ENCODE measurements at places on chromosomes 3 and 15.

- no peak for DNase-seq
Observed at GRCh38 chr3:78908236-78908635, 859.6 kb downstream of the ROBO1 start.

DNA sequence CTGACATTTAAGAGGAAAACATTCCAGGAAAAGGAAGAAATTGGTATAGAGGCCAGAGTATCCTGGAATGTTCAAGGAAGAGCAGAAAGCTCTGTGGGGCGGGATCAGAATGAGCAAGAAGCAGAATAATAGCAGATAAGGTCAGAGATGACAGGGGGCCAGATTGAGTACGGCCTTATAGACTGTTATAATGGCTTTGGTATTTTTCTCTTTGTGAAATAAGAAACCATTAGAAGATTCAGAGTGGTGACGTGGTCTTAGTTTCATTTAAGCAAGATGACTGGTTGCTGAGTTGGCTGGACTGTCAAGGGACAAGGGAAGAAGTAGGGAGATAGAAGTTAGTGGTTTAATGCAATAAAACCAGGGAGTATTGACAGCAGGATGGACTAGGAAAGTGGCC is 218.3 kb upstream of the SOX2 start:
- no peak for DNase-seq

- no peak for DNase-seq
Observed at GRCh38 chr15:100784493-100785180, 95.0 kb upstream of the ALDH1A3 start.

GRCh38 chr15:80695099-80695910 is at the start of gene ABHD17C:
ABHD17C (plus strand) TSS chr15:80695310; CDS start chr15:80695430, 120 bp downstream.
- peak; percentile 74 for DNase-seq

DNA sequence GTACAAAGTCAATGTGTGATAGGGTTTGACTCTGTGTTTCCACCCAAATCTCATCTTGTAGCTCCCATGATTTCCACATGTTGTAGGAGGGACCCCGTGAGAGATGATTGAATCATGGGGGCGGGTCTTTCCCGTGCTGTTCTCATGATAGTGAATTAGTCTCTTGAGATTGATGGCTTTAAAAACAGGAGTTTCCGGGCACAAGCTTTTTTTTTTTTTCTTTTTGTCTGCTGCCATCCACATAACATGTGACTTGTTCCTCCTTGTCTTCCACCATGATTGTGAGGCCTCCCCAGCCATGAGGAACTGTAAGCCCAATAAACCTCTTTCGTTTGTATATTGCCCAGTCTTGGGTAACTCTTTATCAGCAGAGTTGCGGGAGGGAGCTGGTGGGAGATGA is 259.6 kb downstream of the TUSC7 start:
- DNase-seq = no peak

- peak; percentile 73 for DNase-seq
Observed at GRCh38 chr3:152269056-152269830, 514 bp downstream of the MBNL1 start.

GRCh38 chr3:85706130-85706529 is 747.3 kb downstream of the CADM2 start:
- DNase-seq = no peak

- no peak for DNase-seq
Observed at GRCh38 chr15:44596511-44597010, 59.6 kb downstream of the EIF3J start.

DNA sequence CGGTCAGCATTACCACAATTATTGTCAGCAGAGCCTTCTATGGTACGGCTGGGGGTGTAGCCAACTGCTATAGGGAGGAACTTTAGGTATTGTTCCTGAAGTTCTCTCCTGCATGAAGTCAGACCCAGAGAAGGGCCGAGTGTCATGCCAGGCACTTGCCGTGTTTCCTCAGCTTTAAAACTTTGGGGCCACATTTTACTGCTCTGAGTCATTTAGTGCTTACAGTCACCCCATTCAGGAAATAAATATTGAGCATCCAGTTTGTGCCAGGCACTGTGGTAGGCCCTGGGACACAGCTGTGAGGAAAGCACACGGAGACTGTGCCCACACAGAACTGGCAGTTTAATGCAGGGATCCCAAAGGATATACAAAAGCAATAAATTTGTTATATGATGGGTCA is 54.5 kb upstream of the APEH start:
- no peak for DNase-seq

GRCh38 chr3:61177450-61177849 is 73.8 kb downstream of the FHIT start:
- DNase-seq = no peak

GRCh38 chr3:58305882-58306711 is at the start of the genes HTD2 and RPP14:
HTD2 (plus strand) TSS chr3:58306520; CDS start chr3:58317614, 11,094 bp downstream.
RPP14 (plus strand) TSS chr3:58306245; CDS start chr3:58310330, 4,085 bp downstream.
- peak; percentile 99 for DNase-seq

DNA sequence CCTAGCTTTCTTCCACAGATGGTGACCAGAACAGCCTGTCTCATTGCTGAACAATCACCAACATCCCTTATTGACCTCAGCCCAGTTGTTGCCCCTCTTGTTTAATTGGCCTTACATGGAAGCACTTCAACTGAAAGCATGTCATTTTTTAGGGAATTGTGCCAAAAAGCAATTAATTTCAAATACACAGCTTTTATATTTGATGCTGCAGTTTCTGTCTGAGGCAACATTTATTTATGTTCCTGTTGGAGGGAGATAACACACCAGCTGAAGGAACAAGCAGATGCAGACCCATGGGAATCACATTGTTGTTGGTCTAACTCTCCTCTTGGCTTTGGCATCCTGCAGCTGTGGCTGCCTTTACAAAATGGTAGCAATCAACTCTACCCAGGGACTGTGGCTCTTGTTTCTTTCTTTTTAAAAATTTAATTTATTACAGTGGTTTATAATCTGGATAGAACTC is 498.1 kb upstream of the RGMA start:
- DNase-seq = no peak

DNA sequence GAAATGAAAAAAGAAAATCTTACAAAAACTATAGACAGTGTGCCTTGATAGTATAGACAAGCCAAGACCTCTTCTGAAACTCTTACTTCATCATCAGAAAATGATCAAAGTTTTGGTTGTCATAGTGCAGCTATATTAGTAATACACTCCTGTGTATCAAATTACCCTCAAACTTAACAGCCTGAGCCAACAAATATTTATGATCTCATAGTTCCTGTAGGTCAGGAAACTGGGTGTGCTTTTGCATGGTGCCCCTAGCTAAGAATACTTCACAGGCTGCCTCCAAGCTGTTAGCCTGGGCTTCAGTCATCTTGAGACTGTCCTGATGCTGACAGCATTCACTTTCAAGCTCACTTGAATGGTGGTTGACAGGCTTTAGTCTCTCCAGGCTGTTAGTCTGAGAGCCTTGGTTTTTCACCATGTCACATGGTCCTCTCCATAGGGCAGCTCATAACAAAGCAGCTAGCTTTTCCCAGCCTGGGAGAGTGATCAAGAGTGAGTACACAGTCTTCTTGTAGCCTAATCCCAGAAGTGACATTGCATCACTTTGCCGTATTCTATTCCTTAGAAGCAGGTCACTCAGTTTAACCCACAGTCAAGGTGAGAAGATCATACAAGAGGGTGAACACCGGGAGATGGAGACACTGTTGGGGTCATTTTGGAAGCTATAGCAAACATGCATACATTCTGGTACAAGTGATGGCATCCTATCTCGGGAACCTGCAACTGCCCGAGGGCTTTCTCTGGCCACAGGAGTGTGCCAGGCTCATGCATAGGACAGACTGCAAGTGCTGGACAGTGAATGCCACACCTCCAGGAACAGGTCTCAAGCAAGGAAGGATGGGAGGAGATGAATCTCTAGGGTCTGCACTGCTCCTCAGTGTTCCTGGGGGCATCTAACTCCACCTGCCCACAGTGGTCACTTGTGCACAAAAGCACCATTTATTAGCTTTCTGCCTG is 173.4 kb upstream of the CADPS start:
- DNase-seq = no peak

DNA sequence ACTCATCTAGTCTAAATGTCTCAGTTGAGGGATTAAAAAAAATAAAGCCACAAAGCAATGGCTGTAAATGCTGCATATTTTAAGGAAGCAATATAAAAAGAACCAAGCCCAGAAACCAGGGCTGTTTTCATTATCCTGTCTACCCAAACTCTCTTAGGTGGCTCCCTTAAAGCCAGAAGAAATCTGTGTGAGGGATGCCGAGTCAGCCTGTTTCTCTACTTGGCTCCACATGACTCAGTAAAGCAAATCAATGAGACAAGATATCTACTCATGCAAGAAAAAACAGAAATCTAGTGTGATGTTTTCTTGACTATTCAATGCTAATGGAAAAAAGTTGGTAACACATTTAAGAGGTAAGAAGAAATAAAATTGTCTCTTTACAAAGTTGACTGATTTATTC is 296.2 kb downstream of the ZBTB20 start:
- DNase-seq = no peak

- DNase-seq = no peak
Observed at GRCh38 chr15:91017716-91018115, 4.7 kb downstream of the VPS33B start.

GRCh38 chr3:13305623-13306022 is 114.5 kb downstream of the NUP210 start:
- DNase-seq = no peak

GRCh38 chr15:96160269-96160668 is 170.2 kb upstream of the NR2F2 start:
- DNase-seq = no peak

GRCh38 chr3:172357850-172358754 is 90.2 kb downstream of the GHSR start:
- DNase-seq = no peak

DNA sequence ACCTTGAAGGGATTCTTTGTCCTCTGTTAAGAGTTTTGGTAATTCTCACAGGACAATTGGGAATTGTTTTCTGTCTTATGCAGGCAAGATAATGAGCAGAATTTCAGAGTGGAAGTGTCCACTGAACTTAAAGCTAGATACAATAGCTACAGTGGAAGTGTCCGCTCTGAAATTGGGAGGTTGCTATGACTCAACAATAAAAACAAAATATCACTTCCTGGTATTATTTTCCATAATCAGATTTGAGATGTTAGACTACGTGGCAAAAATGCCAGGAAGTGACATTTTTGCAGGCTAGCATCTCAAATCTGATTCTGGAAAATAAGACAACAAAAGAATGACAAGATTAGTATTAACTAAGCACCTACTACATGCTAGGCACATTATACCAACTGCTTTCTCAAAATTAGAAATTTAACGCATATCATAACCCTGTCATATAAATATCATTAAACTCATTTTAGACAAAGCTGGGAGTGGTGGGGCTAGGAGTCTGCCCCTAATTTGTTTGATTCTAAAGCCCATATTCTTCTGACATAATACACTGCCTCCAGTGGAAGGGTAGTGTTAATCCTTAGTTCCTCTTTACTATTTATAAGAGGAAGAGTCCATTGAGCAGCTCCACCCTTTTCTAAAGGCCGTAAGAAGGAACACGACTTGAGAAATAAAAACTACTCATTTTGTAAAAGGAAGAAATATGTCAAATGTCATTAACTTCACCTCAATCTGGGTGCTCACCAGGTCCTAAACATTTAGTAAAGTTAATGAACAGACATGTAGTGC is 266.9 kb upstream of the STT3B start:
- no peak for DNase-seq

GRCh38 chr3:184760337-184761074 is 48.6 kb upstream of the MAGEF1 start:
- DNase-seq = no peak

- no peak for DNase-seq
Observed at GRCh38 chr15:79154483-79155135, 64.0 kb upstream of the RASGRF1 start.

DNA sequence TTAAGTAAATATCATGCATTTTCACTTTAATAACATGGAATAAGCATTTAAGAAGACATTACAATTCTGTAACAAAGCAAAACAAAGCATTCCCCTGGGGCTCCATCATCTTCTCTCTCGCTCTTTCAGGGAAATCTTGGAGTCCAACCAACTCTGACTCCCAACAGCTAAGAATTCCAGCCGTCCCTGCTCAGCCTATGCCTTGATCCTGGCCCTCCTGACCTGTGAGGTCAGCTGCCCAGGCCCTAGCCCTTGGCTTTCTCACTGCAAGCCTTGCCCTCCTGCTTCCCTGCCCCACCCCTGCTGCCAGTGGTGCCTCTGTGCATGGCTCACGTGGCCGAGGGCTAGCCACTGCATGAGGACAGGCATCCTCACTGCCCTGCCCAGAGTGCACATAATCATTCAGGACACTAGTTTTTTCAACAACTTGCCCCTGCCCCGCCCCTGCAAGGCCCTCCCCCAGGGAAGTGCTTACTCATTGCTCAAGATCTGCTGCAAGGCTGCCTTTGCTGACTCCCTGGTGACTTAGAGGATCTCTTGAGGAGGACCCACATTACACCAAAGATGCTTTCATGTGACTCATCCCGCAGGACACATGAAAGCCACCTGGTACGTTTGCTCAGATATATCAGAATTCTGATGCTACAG is 37.6 kb downstream of the MTMR10 start:
- DNase-seq = no peak

DNA sequence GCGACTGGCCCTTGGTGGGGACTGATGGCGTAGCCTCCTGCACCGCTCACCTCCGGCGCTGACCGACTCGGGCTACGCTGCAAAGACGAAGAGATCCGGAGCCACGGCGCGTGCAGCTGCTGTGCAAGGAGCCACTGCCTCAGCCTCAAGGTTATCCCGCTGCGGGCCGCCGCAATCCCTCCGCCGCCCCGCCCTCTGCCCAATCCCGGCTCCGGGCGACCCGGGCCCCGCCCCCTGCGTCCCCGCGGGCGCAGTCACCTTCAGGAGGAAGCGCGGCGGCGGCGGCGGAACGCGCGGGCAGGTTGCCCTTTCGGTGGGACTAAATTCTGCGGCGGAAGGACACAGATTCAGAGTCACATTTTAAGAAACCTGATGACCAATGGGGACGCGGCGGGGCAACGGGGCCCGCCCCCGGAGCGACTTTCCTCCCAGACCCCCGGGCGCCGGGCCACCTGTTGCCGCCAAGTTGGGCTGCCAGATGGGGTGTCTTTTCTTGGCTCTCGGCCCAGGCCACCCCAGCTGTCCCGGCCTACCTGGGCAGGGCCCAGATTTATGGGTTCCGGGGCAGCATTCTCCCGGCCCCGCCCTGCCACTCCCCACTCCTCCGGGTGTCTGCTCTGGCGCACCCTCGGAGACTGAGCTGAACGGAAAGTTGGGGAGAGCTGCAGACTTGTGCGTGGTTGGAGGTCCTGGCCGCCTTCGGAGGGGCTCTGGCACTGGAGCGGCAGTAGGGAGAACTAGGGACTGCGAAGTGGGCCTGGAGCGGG is at the start of gene PKM:
Gene PKM, minus strand, starts transcription at position 125 of the 767 bp plus-strand sequence. CDS start 12,093 bp downstream, outside the sequence.
- peak; percentile 98 for DNase-seq

- no peak for DNase-seq
Observed at GRCh38 chr3:51796854-51797253, 17.8 kb upstream of the IQCF6 start.

DNA sequence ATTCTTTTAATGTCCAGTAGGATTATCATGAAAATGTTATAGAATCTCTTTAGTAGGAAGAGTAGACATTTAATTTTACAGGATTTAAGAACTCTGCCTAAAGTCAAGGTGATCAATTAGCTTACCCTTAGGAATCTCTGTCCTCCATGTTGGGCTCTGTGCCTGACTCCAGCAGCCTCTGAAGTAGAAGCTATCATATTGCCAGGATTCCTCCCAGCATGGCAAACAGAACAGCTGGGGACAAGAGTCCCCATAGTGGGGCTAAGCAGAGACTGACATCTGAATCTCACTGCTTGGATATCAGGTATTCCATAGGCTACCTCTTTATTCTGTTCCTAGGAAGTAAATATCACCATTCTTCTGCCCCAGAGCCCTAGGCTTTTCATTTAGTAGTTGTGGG is 1.5 kb downstream of the SLC15A2 start:
- no peak for DNase-seq

GRCh38 chr3:117473981-117474538 is 764.5 kb downstream of the TUSC7 start:
- DNase-seq = no peak

- DNase-seq = no peak
Observed at GRCh38 chr3:73490453-73491286, 134.1 kb downstream of the PDZRN3 start.

- DNase-seq = no peak
Observed at GRCh38 chr3:150765949-150766720, 3.2 kb upstream of the SIAH2 start.
